Liver (tissue), 10 donors: ENCODE measurements at places on chromosomes 12 and 14. TPM values are rescaled to one million over a fixed set of nuclear protein-coding genes. Genes with fewer than 3 reads are reported as not detected.

DNA sequence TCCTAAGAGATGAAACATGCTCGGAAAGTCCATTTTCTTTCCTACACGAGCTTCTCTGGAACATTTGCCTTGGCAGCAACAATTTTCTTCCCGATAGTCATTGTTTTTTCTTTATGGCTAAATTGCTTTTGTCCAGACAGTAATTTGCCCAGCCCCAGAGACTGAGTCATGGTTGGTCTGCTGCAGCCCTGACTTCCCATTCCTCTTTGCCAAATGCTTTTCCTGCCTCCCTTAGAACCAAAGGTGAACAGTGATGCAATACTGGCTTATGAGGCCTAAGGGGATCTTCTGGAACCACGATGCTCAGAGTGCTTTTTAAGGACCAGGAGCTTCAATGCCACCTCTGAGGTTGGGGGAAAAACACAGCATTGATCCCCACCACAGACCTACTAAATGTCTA, 1599.6 kb upstream of the TMEM132C start:
- H3K27ac ChIP-seq, result no peak overlapping the region
- no peaks in the 10 kb centered on the region for H3K4me1 ChIP-seq
- H3K36me3 ChIP-seq, result no peaks in the 10 kb centered on the region
- DNase-seq, result no peak
- H3K27me3 ChIP-seq, result no peaks in the 10 kb centered on the region
- no peak overlapping the region for H3K4me3 ChIP-seq

- no peaks in the 10 kb centered on the region for H3K27me3 ChIP-seq
- no peaks in the 10 kb centered on the region for H3K36me3 ChIP-seq
- H3K4me1 ChIP-seq, result no peaks in the 10 kb centered on the region
Measured at GRCh38 chr14:51823706-51824105, 36.7 kb upstream of the GNG2 start.

DNA sequence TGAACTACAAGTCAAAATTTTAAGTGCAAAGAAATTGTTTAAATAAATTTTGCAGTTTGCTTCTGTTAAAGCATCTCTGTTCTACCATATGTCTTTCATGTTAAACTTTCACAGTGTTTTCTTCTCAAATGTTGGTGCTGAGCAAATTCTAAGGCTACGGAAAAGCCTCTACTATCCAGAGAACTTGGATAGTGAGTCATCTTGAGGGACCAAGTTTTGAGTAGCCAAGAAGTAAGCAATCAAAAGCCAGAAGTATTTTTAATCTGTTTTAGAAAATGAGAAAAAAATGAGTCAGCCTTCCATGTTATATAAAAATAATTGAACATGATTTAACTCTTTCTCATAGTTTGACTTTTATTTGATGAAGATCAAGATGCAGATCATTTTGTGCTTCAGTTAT, 3.3 kb downstream of the BRMS1L start:
- no peak for DNase-seq
- peaks cover 4% of the 10 kb centered on the region for H3K36me3 ChIP-seq
- no peak overlapping the region for H3K4me3 ChIP-seq
- no peak overlapping the region for H3K27ac ChIP-seq
- peaks cover 11% of the 10 kb centered on the region for H3K4me1 ChIP-seq
- H3K27me3 ChIP-seq, result no peaks in the 10 kb centered on the region

DNA sequence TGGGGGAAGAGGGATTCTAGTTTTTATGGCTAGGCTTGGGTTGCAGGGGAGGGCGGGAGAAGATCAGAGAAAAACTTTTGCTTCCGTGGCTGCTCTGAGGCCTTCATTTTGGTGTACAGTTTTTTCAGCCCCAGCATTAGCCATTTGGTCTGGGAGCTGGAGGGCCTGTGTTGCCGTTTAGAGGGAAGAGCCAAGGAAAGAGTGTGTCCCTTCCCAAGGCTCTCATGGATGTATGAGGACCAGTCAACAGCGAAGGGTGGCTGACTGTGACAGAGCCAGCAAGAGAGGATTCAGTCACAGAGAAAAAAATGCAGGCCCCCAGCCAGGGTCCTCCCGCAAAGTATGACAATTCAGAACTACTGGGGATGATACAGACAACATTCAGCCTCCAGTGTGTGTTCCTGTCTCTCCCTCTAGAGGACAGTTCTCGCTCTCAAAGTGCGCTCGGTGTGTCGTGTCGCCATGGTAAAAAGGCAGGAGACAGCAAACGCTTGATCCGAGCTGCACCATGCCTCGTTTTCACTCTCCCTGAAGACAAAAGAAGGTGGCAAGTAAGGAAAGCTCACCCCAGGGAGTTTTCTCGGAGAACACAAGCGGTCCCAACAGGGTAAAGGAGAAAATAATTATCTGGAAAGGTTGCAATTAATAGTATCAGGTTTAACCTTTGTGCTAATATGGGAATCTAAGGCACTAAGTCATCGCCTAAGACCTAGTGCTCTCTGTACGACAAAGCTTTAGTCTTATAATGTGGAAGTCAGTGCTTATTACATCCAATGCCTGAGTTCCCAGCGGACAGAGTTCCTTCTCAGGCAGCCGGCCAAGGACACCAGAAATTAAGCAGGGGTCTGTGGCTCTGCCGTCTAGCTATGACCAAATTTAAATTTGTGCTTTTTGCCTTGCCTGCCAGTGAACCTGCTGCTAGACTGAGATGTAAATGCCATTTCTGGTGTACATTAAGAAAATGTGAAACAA, 157.3 kb upstream of the PLXNC1 start:
- H3K4me1 ChIP-seq, result no peaks in the 10 kb centered on the region
- H3K27me3 ChIP-seq, result no peaks in the 10 kb centered on the region
- H3K36me3 ChIP-seq, result no peaks in the 10 kb centered on the region
- no peak overlapping the region for H3K4me3 ChIP-seq

GRCh38 chr14:60656686-60657455, 7.6 kb upstream of the SIX1 start:
- no peaks in the 10 kb centered on the region for H3K36me3 ChIP-seq
- no peak for DNase-seq
- H3K4me1 ChIP-seq, result peaks cover 9% of the 10 kb centered on the region

DNA sequence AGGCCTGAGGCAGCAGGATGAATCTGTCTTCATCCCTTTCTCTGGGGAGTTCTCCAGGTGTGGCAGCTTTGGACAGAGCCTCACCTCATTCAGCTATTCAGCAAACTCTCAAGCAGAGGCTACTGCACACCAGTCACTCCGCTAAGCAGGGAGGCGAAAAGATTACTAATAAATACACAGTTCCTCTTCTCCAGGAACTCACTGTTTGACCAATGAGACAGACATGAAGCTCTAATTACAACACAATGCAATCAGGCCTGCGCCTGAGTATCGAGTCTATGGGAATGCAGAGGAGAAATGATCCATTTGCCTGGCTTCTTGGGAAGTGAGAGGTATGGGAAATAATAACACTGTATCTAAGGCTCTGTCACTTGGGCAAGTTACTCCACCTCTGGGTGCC, 178.1 kb downstream of the CRADD start:
- DNase-seq, result no peak
- no peak overlapping the region for H3K4me3 ChIP-seq
- no peaks in the 10 kb centered on the region for H3K36me3 ChIP-seq
- no peak overlapping the region for H3K27ac ChIP-seq

DNA sequence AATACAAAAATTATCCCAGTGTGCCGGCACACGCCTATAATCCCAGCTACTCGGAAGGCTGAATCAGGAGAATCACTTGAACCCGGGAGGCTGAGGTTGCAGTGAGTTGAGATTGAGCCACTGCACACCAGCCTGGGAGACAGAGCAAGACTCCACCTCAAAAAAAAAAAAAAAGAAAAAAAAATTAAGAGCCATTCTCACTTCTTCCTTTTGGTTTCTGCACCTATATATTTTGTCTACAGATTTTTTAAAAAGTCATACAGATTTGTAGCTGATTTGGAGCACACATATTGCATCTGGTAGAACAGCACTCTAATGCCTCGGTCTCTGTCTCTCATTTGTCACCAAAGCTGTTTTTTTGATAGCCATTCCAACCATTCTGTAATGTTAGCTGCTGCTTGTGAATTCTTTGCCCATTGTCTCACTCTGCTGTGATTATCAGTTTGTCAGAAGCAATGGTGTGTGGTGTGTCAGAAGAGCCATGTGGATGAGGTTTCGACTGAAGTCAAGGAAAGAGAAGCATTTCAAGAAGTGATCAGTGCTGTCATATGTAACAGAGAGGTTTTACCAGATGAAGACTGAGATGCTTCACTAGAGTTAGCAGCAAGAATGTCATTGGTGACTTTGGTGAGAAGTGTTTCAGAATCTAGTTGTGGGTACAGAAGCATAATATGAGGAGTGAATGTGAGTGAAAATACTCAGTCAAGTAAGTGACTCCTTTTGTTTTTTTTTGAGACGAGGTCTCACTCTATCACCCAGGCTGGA, 8.7 kb upstream of the KTN1 start:
- no peak overlapping the region for H3K4me3 ChIP-seq
- H3K36me3 ChIP-seq, result no peaks in the 10 kb centered on the region
- H3K27me3 ChIP-seq, result no peaks in the 10 kb centered on the region

DNA sequence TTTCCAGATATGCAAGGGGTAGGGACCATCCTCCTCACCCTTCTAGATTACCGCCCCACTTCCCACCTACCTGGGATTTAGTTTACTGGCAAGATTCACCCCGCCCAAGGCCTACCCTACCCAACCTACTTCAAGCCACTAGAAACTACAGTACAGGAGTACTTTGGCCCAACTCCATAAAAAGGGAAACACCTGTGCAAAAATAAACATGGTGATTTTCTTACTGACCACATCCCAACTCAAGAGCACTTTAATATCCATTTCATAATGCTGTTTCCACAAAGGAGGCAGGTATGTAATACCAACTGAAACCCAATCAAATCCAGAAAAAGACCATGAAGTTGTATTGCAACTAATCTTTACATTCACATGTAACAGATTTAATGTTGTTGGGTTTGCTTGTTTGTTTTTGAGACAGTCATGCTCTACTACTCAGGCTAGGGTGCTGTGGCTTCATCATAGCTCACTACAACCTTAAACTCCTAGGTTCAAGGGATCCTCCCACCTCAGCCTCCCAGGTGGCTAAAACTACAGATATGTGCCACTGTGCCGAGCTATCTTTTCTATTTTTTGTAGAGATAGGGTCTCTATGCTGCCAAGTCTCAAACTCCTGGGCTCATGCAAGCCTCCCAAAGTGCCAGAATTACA, 41.7 kb upstream of the RAP1B start:
- H3K27ac ChIP-seq, result no peak overlapping the region
- no peak overlapping the region for H3K4me3 ChIP-seq
- no peak for DNase-seq
- H3K4me1 ChIP-seq, result no peaks in the 10 kb centered on the region
- no peaks in the 10 kb centered on the region for H3K27me3 ChIP-seq

DNA sequence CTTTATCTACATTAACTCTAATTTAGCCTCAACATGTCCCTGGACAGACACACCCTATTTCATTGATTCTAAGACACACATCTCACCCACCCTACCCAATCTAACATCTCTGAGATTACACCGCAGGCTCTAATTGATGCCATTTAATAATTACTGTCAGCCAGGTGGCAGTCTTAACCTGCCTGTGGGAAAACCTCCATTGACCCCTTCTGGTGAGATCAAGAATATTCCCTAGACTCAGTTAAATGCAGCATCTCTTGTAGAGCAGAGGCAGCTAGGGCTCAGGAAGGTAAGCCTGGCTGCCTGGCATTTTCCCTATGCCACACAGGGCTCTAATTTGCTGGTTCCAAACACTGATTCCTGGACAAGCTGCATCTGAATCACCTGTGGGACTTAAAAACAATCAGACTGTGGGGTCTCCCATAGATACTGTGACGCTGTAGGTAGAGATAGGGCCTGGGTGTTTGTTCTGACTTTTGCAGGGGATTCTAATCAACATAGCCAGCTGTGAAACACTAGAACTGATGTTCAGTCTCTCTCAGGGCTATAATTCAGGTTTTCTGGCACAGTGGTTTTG, 14.3 kb downstream of the MCRS1 start:
- no peak overlapping the region for H3K4me3 ChIP-seq
- no peaks in the 10 kb centered on the region for H3K27me3 ChIP-seq
- peaks cover 9% of the 10 kb centered on the region for H3K36me3 ChIP-seq
- DNase-seq, result no peak

GRCh38 chr12:104022786-104023185, 27.2 kb downstream of the GLT8D2 start:
- H3K36me3 ChIP-seq, result no peaks in the 10 kb centered on the region
- H3K4me1 ChIP-seq, result no peaks in the 10 kb centered on the region
- H3K4me3 ChIP-seq, result no peak overlapping the region
- no peaks in the 10 kb centered on the region for H3K27me3 ChIP-seq
- no peak overlapping the region for H3K27ac ChIP-seq

DLK1 gene
- total RNA-seq, result 331 TPM

CRACR2A gene
- total RNA-seq, result 2.5 TPM

CAPS2 gene
- 1.4 TPM for total RNA-seq

RBP5 gene
- 12.9 TPM for total RNA-seq

FICD gene
- 3.6 TPM for total RNA-seq

CLEC14A gene
- 6.4 TPM for total RNA-seq

RILPL1 gene
- 2.6 TPM for total RNA-seq

FBRSL1 gene
- total RNA-seq, result 4.4 TPM

LRP1-AS gene
- total RNA-seq, result not detected
